ENCODE measurements at places on chromosomes 5 and 9.

- DNase-seq: no peak
These were observed 23.2 kb upstream of the PRRC2B start for GRCh38 chr9:131370638-131371037.

- DNase-seq: no peak
These were observed 744.6 kb downstream of the BRINP1 start for GRCh38 chr9:118624608-118625007.

DNA sequence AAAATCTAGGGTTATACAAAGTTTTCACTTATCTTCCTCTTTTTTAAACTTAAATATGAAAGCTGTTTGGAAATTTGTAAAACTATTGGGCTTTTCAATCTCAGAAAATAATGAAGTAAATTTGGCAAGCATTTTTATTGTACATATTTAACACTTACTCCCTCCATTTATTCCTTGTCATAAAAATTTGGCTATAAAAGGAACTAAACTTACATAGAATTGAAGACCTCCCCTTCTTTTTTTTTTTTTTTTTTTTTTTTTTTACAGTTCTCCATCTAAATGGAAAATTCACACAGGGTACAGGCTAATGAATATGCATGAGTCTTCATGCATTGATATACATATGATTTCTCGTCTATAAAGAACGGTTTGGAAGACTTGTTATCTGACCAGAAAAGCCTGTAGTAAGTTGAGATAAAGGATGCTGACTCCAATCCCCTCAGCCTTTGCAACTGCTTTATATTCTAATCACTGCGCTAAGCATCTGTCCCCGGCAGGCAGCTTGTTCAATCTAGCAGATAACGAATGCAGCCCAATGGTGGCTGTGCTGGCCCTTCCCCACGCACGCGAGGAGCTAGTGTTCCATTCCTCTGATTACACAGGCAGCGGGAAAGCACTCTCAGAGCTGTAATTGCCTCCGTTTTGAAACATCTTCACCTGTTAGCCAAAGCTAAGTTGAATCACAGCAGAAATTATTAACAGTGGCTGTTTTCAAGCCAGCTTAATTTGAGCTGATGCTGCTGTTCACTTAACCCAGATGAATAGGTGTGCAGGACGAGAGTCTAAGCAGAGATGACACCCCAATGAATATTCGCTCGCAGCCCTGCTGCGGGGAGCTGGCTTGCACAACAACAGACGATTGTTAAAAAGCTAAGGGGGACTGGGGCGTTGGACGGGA lies 453.8 kb upstream of the ZNF608 start:
- no peak for DNase-seq

DNA sequence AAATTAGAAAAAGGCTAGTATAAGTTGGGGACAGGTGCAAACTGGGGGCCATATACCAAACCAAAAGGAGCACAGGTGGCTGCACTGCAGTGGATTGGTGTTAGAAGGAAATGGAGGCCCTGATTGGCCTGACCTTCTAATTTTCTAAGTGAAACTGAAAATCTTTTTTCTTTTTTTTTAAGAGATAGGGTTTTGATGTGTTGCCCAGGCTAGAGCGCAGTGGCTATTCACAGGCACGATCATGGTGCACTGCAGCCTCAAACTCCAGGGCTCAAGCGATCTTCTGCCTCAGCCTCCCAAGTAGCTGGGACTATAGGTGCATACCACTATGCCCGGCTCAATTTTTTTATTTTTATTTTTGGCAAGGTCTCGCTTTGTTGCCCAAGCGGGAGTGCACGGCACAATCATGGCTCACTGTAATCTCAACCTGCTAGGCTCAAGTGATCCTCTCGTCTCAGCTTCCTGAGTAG lies 9.8 kb upstream of the CCDC69 start:
- DNase-seq: no peak

DNA sequence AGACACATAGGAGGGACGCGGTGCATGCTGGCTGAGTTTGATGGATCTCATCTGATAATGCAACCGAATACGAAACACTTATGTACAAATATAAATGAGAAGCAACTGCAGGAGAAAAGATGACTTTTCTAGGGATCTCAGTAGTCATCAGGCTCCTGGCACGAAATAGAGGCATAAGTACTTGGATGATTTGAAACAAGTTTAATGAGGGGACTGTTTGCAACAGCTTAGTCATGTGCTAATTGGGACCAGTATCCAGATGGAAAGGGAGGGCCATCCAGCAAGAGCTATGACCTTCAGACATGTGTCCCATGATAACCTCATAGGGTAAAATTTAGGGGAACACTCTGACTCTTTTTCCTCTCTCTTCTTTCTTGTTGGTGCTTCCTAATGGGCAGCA lies 123.0 kb downstream of the EGFLAM start:
- DNase-seq: no peak

DNA sequence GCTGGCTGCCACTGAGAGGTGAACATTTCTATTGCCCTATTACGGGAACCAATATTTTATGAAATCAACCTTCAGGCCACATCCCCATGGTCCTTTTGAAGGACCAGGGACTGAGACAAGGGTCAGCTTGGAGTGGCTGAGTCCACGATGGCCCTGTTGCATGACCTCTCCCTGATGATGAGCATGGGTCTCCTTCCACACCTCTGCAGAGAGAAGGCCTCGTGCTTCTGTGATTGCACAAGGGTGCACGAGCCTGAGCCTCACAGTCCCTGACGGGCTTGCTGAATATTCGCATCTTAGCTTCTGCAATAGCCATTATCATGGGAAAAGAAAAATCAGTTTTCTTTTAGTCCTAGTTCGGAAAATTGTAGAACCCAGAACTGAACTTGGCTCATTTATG lies 255.0 kb upstream of the IRX2 start:
- DNase-seq: no peak

DNA sequence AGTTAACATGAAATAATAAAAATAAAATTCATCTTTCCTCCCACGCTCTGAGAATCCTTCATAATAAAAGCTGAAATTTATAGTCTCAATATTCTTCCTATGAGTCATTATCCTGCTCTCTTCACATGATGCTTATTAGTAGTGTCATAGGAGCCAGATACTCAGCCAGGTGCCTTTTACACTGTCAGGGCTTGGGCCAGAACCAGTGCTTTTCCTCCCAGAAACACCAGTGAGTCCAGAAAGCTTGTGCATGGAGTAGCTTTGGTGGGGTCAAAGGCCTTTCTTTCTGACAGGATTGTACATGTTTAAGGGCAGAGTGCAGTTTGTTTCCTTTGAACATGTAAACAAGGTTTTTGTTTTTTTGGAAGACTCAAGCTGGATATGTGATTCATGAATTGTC lies 6.8 kb downstream of the LSM11 start:
- no peak for DNase-seq

DNA sequence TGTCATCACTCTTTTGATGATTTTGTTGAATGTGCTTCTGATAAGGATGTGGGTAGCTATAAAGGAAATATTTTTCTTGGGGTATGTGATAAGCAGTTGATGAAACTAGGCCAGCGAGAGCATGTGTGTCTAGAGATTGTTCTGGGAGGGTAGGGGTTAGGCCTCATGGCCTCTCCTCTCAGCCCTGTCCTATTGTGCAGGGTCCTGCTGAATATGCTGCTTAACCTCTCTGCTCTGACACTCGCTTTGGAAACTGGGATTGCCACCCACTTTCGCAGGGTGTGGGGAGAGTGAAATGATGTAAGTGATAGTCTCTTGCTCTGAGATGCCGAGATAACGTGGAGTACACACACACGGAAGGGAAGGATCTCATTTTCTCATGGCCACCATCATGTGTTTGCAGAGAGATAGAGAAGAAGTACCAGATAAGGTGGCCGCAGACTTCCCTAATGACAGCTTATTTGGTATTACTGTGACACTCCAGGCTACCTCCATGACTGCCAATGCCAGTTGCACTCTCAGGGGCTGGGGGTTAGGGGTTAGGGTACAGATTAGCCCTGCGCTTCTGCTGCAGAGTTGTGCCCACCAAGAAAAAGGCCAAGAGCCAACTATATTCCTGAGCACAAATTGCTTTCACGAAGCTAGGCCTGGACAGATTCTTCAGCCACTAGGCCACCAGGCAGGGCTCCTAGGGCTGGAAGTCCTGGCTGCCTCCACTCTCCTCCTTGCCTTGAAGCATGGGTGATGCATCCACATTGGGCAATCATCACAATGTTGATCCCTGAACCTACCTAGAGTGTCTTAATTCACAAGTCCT lies 25.2 kb upstream of the TNFAIP8 start:
- DNase-seq: no peak

DNA sequence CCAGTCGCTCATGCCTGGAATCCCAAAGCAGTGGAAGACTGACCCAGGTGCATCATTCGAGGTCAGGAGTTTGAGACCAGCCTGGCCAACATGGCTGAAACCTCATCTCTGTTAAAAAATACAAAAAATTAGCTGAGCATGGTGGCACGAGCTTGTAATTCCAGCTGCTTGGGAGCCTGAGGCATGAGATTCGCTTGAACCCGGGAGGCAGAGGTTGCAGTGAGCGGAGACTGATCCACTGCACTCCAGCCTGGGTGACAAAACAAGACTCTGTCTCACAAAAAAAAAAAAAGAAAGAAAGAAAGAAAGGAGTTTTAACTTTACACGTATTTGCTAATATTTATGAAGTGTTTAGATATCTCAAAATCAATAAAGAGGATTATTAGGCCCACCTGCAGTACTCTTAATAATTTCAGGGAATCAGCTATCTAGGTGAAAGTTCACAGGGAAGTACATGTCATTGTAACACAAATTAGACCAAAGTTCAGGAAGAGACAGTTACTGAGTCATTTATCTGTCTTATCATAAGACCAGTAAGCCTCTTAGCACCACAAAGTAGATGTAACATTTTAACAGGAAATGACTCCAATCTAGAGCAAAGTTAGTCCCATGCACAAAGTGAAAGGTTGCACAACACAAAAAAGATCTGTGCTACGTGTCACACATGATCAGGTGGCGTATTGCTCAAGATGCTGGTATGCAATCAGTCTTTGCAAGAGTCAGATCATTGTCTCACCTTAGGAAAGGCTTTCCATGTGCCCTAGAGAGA lies 34.1 kb upstream of the PLIN2 start:
- DNase-seq: no peak

DNA sequence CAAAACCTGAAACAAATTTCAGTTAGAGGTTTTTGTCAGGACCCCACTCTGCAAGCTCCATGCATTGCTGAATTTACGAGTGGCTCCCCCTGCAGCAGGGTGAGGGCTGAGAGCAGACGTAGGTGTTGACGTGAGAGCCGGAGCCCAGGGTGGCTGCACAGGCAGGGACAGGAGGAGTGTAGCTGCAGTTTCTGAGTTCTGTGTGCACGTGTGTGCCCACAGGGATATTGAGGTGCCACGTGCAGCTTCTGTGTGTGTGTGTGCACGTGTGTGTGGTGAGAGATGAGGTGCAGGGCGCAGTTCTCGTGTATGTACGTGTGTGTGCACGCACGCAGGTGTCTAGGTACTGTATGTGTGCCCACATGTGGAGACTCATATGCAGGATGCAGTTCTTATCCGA lies 14.6 kb downstream of the PLEKHG4B start:
- DNase-seq: no peak

DNA sequence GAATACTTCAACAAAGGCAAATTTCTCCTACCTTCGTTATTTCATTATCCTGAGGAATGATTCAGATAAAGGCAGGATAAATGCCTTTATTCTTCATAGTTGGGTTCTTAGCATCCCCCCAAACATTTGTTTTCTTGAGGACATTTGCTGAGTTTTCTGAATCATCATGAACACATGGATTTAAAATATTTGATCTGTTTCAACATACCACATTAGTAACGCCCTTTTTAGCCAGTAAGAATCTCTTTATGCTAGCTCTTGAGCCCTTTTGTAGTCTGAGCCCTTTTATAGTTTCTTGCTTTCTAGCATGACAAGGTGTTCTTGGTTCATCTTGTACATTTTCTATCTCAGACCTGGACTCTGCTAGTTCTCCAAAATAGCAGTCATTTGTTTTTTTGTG lies 27.9 kb downstream of the SKIC3 start:
- DNase-seq: no peak

DNA sequence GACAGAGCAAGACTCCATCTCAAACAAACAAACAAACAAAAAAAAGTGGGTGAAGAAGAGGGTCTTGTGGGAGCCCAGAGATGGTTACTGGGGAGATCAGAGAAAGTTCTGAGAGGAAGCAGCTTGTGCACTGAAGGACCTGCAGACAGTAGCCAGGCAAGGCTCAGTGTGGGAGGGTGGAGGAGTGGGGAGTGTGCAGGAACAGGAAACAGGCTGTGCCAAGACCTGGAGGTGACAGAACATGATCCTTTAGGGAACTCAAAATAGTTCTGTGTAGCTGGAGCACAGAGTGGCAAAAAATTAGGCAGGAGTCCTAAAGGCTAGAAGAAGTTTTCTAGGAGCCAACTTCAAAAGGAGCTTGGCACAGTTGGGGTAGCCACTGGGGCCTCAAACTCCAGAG lies 19.2 kb upstream of the NANS start:
- no peak for DNase-seq

DNA sequence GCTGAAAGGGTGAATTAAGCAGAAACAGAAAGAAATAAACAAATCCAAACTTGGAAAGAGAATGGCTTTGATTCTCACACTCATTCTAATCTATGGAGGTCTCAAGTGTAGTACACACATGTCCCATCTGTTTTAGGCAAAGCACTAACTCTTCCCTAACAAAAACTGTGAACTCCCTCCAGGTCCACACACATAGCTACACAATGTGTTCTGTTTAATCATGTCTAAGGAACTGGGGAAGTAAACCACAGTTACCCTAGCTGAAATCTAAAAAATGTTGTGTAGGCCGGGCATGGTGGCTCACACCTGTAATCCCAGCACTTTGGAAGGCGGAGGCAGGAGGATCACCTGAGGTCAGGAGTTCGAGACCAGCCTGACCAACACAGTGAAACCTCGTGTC lies 118.7 kb upstream of the FST start:
- DNase-seq: no peak

DNA sequence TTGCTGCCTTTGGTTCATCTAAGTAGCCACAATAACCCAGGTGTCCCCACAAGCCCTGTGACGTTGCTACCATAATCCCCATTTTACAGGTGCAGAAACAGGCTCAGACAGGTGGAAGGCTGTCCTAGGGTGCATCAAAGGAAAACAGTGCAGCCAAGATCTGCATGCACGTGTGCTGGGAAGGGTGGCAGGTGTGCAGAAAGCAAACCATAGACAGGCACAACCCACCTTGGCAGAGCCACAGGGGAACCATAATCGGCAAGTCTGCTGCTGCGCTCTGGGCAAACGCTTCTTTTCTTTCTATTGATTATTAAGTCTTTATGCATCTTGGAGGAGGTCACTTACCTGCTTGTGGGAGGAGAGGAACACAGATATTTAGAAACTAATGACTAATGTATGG lies 7.1 kb downstream of the NSG2 start:
- DNase-seq: no peak

DNA sequence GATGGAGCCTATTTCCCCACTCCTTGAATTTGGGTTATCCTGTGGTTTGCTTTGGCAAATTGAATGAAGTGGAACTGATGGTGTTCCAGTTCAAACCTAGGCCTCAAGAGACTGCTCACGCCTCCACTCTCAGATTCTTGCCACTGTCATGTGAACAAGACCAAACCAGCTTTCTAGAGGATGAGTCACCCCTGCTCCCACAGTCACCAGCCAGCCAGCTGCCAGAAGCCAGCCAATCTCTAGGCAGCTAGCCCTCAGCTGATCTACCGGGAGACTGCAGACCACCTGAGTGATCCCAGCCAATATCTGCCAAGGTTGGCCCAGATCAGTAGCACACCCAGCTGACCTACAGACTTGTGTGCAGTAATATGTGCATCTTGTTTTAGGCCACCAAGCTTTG lies 300.6 kb downstream of the TMEM38B start:
- DNase-seq: no peak

Measured in HuH-7.5 (cell line).